ENCODE measurements at places on chromosomes 3 and 15. TPM values are rescaled to one million over a fixed set of nuclear protein-coding genes. Genes with fewer than 3 reads are reported as not detected.
A peak's percentile ranks its signal among the peaks of the same experiment; 100 is the strongest.

DNA sequence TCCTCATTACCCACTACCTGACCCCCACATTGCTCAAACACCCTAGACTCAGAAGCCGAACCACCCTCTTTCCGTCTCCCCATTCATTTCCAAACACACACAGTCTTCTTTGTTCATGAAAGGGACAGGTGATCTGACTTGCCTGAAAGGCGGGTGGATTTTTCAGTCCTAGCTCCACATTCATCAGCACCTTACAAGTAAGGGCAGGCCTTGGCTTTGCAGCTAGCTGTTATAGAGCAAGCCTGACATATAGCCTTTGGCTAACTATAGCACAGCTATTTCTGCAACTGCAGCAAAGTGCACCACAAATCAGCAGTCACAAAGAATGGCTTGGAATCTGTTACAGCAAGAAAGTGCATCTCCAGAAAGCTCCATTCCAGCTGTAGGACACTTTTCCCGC lies 139.8 kb downstream of the XXYLT1 start:
- DNase-seq, result no peak

DNA sequence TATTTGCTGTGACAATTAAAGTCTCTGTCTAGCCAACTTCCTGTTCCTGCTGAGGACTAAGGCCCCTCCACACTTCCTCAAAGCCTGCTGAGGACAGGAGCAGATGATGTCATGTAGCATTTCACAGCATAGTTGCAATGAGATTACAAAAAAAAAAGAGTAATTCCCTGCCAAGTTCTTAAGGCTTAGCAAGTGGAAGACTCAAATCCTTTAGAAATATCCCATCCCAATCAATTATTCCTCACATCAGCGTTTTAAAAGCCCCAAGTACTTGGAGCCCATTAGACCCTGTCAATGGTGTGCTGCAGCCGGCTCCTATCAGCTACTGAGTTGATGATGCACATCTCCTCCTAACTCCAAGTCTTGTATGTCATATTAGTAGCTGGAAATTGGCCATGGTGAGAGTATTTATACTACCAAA lies 51.7 kb downstream of the TRANK1 start:
- no peak for DNase-seq

- DNase-seq, result no peak
Measured at GRCh38 chr3:89368846-89369245, 261.4 kb downstream of the EPHA3 start.

- DNase-seq, result no peak
Measured at GRCh38 chr3:113103588-113103987, 107.8 kb upstream of the BOC start.

MUC20 gene
- 0.26 TPM for total RNA-seq

DNA sequence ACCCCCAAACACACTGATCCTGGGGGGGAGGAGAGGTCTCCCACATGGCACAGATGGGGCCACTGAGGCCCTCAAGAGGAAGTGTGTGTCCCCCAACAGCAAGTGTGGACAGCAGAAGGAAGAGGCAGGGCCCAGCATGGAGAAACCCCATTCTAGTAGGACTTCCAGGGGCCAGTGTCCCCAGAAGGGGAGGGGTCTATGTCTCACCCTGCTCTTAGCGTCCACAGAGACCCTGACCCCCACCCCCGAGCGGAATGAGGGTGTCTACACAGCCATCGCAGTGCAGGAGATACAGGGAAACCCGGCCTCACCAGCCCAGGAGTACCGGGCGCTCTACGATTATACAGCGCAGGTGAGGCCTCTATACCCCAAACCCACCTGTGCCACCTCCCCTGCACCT lies 35.3 kb downstream of the TSPAN3 start:
- DNase-seq, result peak; percentile 69

DNA sequence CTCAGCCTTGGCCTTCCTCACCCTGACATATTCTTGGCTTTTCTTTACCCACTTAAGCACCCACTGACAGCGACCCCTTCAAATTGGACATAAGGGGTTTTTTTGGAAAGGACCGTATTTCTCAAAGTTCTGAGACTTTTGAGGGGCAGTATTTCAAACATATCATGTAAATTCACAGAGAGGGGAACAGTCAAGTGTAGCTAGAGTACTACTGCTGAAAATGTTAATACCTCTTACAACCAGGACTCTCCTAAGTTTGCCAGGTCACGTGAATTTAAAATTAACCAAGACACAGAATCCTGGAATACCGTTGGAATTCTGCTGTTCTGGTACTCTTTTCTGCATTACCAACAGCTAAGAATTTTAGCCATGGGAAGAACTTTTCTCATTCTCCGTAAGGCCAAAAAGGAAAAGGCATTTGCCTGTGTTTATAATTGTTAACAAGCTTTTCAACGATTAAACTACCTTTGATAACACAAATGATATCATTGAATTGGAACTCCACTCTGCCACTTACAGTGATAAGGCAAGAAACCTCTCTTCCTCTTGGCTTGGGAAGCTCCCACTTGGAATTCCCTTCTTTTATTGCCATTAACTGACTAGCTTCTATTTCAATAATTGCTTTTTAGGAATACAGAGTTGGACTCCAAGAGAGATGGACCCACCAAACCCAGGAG lies 597 bp upstream of the GBE1 start:
- DNase-seq, result no peak

DNA sequence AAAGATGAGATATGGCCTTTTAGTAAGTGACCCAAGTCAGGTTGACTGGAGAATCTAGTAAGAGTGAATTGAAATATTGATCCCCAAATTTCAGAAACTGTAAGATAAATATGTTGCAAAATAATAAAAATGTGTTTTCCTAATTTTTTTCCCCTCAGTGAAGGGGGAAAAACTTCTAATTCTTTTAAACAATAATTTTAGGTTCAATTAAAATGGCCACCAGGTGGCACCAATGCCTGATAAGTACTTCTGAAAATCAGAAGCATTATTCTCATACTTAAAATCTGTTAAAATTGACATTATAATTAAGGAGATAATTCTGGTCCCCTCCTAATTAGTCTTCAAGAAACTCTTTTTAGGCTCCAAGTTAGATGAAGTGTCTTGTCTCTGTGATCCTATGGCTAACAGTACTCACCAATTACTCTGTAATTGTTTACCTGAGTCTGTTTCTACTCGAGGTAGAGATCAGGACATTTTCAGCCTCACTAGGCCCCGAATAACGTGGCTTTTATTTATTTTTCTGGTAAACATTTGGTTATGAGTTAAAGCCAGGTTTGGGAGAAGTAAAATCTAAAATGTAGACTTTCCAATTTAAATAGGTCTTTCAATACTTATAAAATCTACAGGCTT lies 52.6 kb downstream of the NMD3 start:
- DNase-seq, result no peak

- no peak for DNase-seq
Measured at GRCh38 chr3:151403246-151403645, 18.7 kb upstream of the P2RY12 start.

IL17RD gene
- 4.4 TPM for total RNA-seq

ARPC4 gene
- total RNA-seq, result 123 TPM

- DNase-seq, result no peak
Measured at GRCh38 chr15:78178064-78178463, 28.9 kb downstream of the IDH3A start.

SLC28A2 gene
- total RNA-seq, result not detected

GRCh38 chr15:32691689-32692038 lies 26.1 kb upstream of the GREM1 start:
- no peak for DNase-seq

GRCh38 chr3:30626443-30627180 lies 20.2 kb downstream of the TGFBR2 start:
- no peak for DNase-seq

GRCh38 chr3:150268426-150269391 lies 139.4 kb upstream of the TSC22D2 start:
- no peak for DNase-seq

- DNase-seq, result no peak
Measured at GRCh38 chr15:22227411-22228100, 147.2 kb downstream of the OR4M2 start.

Data from suprapubic skin (tissue), 4 donors.